ENCODE measurements at places on chromosomes 16 and 17.

DNA sequence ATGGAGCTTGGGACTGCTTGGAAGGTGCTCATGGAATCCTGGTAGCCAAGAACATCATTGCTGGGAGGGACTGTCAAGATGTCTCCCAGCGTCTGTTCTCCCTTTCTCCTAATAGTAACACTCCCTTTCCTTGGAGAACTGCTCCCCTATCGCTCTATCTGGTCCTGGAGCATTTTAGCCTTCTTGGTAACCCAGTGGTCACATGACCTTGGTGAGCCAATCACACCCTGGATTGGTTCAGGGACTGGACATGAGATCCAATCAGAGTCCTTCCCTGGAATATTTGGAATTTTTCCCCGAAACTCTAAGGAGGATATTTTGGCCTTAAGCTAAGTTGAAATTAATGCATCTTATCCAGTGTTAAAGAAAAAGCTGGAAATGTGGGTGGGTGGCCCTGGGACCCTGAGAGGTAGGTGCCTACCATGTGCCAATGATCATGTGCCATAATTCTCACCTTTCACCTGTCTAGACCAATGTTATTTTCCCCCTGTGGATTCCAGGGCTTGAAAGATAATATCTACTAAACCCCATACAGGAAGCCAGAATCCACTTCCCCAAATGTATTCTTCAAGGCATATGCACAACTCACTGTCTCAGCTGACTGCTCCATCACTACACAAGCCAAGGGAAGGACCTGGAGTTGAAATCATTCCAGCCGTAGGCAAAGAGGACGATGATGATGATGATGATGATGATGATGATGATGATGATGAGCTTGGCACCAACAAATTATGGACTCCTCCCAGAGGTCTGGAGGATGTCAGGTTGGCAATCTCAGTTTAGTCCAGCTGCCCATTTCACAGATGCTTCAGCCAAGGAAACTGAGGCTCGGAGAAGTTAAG lies 193.2 kb downstream of the RAB11FIP4 start:
- DNase-seq, result no peak

DNA sequence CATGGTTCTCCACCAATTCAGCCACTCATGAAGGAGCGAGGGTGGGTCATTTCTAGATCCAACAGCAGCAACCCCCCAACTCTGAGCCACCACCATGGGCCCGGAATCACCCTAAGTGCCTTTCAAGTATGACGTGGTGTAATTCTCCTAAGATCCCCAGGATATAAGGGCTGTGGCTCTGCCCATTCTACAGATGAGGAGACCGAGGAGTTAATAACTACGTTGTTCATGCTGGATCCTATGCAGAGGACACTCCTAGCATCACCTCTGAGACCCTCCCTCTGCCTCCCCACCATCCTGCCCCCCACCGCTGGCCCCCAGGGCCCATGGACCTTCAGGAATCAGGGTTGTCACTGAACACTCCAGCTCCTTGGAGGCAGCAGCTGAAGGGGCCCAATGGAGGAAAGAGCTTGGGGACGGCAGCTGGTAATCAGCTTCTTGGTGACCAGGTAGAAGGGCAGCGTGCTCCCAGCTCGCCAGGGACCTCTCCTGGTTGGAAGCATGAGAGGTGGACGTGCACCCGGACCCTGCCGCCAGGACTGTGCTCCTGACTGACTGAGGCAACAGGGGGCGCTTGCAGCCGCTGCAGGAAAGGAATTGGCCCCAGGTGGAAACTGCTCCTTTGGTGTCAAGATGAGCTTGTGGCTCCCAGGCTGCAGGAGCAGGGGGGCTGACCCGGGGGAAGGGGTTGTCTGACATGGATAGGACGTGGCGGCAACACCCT lies 28.2 kb upstream of the CACNG1 start:
- no peak for DNase-seq

DNA sequence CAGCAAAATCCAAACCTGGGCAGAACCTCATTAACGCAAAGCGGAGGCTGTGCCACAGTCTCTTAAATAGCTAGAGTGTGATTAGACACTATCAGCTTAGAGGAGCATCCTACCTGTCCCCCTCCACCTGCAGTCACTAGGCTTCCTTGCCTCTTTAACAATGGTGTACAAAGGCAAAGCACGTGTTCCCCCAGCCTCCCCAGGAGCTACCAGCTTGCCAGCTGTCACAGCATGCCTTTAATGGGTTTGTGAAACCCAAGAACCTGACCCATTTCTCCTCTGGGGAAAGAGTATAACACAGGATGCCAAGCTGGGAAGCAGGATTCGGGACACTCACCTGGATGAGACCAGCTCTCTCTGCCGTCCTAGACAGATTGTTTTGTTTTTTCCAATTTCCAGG lies 37.2 kb upstream of the TBX2 start:
- no peak for DNase-seq

DNA sequence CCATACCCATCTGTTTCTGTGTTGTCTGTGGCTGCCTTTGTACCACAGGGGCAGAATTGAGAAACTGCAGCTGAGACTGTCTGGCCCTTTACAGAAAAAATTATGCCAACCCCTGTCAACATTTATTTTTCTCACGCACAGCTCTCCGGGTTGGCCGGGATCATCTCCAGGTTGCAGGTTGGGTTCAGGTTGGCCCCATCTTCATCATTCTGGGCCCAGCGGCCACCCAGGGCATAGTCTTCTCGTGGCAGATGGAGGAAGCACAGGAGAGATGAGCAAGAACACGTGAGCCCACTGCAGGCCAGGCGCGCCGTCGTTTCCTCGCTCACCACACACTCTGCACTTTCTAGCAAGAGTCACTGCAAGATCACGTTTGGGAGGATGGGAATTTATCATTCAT lies 66.1 kb upstream of the SEC14L1 start:
- no peak for DNase-seq

DNA sequence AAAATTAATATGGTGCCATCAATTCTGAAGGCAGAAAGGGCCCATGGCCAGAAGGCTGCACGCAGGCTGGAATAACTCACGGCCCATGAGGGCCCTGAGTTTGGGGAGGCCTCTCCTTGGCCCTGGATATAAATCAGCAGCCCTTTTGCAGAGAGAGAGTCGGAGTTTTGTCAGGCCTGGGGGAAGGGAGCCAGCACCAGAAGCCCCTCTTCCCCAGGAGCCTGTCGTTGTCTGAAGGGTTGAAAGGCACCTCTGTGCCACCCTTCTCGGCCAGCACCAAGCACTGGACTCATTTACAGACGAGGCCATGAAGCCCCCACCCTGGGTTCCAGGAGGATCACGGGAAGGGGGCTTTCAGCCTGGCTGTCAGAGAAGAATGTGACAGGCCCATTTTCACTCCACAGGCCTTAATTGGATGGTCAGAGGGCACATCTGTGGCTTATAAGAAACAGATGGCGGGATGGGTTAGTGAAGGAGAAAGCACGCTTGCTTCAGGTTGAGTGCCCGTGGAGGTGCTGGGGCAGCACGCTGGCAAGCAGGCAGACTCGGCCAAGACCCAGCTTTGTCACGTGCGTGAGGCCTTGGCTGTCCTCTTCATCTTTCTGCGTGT lies 140.6 kb downstream of the CLEC16A start:
- no peak for DNase-seq

DNA sequence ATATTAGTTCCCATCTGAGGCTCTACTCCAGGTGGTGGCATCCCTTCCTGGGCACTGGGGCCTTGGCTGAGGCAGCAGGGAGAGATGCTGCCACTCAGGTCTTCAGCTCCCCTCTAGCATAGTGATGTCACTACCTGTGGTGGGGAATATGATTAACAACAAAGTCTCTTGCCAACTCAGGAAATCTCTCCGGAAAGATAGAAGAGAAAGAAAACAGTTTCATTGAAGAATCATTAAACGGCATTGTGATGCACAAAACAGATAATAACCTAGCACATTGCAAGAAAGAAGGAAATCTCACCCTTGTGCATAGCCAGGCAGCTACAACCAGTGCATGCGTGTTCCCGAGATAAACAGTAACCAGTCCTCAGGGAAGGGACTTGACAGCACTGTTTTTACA lies 12.2 kb upstream of the ZNF267 start:
- no peak for DNase-seq

GRCh38 chr16:31333686-31334649 lies 21.0 kb upstream of the ITGAX start:
- no peak for DNase-seq

DNA sequence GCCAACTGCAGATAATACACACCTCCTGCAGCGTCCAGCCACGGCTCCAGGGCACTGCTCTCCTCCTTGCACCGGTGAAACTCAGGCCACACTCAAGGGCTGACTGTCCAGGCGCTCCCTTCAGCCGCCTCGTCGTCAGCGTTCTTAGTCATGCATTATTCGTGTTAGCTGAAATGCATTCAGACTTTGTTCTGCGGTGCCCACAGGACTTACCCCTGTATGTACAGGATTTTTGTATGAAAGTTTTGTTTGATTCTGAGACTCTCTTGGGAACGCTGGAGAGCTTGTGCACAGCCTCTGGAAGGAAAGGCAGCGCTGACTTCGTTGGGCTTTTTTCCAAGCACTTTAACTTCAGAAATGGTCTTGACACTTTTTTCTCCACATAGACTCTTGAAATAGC lies 22.1 kb downstream of the CIBAR2 start:
- no peak for DNase-seq

DNA sequence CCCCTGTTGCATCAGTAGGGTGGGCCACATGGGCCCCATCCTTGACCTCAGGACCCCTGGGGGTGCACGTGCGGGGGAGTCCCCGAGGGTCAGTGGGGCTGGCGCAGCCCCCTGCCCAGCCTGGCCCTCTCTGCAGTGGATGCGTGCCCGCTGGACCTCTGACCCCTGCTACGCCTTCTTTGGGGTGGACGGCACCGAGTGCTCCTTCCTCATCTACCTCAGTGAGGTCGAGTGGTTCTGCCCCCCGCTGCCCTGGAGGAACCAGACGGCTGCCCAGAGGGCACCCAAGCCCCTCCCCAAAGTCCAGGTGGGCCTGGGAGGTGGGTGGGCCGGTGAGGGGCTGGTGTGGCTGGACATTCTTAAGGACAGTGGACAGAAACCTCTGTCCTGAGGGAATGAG lies 35.9 kb downstream of the MGAT5B start:
- no peak for DNase-seq

DNA sequence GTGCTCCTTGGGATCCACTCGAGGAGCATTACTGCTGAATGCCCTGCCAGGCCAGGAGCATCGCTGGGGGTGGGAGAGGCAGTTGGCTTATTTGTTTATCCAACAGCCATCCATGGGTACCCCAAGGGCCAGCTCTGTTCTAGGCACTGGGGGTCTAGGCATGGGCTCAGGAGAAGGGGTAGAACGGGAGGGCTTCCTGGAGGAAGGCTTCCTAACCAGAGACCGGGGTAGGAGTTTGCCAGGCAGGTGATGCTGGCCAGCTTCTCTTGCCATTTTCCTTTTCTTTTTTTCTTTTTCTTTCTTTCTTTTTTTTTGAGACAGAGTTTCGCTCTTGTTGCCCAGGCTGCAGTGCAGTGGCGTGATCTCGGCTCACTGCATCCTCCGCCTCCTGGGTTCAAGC lies 241.0 kb downstream of the SEC14L1 start:
- DNase-seq, result no peak
